Stimulated activated CD8-positive, alpha-beta memory T cell treated with anti-CD3 and anti-CD28 coated beads, Interleukin-4, amount 100 ng/mL, for 4 hours (primary cell): ENCODE measurements at places on chromosomes 2 and 18.

- DNase-seq = no peak
Observed at GRCh38 chr2:240286596-240286995, 146.1 kb upstream of the OTOS start.

GRCh38 chr18:76364282-76365259 is 130.5 kb downstream of the ZNF516 start:
- DNase-seq = no peak

- DNase-seq = no peak
Observed at GRCh38 chr18:78416853-78417252, 562.8 kb upstream of the SALL3 start.

DNA sequence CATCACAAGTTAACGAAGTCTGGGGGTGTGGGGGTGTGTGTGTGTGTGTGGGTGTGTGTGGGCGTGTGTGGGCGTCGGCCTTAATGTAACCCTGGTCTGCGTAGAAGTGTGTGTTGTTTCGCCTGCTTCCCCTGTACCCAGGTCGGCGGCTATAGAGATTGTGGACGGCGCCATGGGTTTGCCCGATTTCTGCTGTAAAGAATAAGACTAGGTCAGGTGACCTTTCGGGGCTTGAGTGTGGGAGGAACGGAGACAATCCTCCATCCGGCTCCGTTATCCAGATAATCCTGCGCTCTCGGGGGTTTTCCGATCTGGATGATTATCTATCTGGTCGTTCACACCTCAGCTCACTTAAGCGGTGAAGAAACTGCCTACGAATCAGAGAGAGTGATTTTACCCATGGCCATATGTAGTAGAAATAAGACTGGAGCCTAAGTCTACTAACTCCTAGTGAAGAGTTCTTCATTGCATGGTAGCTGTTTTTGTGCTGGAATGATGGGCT is 543 bp downstream of the HADHB start:
- peak; percentile 29 for DNase-seq

- DNase-seq = no peak
Observed at GRCh38 chr2:241814643-241815476, 5.9 kb downstream of the NEU4 start.

GRCh38 chr2:216649574-216649973 is 16.4 kb downstream of the IGFBP2 start:
- no peak for DNase-seq

DNA sequence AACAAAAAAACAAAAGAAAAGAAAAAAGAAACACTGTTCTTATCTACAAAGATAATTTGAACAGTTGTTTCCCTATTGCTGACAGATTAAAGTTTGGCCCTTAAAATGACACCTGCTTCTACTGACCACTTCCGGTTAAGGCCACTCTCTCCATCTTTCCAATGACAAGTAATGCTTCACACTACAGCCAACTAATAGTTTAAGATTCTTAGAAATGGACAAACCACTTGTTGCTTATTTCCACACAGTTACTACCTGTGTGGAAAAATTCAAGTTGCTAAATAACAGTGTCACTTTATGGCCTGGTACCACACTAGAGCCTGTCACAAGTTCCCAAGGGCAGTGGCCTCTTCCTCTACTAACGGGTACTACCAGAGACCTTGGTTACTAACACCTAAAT is 2.4 kb downstream of the TMEM185B start:
- DNase-seq = no peak

GRCh38 chr2:222353993-222354392 is 55.2 kb upstream of the PAX3 start:
- no peak for DNase-seq

DNA sequence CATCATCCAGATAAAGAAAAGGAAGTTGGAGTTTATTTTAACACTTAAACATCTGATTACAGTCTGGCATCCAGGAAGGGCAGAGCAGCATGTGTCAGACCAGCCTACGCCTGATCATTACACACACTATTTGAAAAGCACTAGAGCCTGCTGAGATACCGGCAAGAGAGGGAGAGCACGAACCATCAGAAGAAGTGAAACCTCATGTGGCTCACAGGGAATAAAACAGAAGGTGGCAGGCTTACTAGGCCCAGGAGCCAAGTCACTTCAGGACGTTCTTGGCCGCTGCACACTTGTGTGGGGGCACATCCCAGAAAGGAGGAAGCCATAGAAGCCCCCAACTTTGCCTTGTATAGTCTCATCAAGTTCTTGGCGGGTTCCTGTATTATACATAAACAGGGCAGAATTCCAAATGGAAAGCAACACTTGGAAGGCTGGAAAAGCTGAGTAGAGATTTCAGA is 105.5 kb downstream of the UGGT1 start:
- no peak for DNase-seq

DNA sequence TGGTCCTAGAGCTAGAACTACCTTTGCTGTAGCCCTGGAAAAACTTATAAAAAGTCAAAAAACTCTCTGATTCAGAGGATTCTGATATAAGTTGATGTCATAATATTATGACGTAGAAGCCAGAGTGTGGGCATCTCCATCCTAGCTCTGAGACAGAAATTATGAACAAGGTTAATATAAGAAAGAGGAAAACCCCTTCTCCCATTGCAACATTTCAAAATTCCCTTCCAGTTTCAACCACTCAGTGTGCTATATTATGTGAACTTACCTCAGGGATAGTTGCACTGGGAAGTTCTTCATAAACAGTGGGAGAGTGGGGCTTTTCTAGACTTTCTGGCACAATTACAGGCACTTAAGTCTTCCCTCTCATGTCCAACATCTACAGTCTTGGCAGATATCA is 171.6 kb downstream of the PIK3C3 start:
- no peak for DNase-seq

DNA sequence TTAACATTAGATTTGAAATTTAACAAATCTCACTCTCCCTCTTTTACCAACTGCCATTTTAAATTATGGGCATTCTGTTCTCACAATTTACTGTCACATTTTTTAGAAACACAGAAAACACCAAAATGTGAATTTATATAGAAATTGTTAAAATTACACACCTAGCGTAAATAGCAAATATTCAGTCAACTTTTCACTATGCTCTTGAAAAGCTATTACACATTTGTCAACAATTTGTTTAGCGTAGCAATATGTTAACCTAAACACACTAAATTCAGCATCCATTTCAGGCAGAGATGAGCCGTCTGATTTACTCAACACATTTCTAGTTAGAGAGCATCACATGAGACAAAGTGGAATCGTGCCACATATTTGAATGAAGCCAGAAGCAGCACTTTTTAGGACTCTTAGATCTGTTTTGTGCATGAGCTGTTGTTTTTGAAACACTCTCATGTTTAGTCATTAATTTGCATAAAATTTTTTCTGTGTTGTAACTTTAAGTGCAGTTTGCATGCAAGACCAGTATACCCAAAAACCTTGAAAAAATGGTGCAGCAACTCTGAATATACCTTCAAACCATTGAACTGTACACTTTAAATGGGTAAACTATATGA is 8.2 kb downstream of the TTC32 start:
- DNase-seq = no peak

DNA sequence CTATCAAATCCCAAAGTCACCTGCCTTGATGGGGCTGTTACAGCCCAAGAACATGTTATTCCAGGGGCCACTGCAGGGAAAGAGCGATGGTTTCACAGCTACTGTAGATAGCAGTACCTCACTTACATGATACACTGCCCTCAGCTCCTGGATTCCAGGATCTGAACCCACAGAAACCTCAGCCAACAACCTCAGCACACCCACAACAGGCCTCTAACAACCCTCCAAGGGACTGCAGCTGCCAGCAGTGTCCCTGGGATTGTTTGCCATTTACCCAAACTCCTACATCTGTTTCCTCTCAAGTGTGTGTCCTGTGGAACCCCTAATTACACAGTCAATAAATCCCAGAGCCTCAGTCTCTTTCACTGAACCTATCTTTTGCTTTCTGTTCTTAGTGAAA is 28.2 kb downstream of the OSBPL1A start:
- no peak for DNase-seq

DNA sequence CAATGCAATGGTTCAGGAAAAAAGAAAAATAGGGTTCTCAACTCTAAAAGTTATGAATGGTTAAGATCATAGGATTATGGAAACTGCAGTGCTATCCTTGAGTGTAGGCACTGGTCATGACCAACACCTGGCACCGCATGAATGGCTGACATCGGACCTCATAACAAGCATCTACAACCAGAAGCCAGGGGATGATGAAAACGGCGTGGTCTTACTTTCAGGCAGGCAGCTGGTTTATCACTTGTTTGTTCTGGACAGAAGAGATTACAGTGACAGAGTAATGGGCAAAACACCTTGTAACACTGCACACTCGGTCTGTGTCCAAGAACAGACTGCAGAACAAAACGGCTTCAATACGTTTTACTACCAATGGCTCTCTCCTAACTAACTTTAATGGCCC is 132.8 kb downstream of the STK39 start:
- DNase-seq = no peak

DNA sequence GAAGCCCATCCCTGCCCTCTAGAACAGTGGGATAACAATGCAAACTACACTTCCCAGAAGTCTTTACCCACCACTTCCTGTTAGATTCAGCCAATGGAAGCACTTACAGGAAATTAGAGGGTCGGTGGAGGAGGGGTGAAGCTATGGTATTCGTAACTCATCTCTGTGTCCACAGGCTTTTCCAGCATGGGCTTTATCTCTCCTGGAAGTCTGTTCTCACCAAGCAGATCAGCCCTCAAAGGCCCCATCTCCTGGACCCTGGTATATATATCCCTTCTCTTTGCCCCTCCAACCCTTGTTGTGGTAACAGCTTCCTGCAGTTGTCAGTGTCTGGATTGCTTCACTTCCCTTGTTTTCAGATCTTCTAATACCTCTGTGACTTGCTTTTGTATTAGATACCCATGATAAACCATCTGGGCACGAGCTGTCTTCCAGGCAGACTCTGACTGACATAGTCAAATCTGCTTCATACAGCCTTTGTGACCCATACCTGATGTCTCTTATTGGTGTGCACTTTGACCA is 475.0 kb upstream of the POU3F3 start:
- DNase-seq = no peak

GRCh38 chr2:23668756-23669304 is 258.1 kb downstream of the ATAD2B start:
- no peak for DNase-seq

GRCh38 chr2:164717000-164717803 is 95.9 kb upstream of the GRB14 start:
- DNase-seq = no peak

- no peak for DNase-seq
Observed at GRCh38 chr2:201900362-201900761, 94.0 kb downstream of the CDK15 start.

DNA sequence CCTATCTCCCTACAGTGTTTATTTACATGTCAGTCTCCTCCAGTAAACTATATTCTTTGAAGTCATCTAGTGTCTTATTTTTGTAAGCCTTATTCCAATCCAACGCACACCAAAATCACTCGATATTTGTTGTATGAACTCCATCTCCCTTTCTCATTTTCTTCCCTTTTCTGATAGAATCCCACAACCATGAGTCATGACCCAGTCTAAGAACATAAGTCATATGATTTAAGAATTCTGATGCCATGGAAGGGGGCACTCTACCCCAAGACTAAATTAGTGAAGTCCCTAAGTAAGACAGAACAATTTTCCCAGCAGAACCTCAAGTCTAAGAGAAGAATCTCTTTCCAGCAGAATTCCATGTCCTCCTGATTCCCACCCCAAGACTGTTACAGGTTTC is 5.4 kb downstream of the CHMP3 start:
- no peak for DNase-seq

GRCh38 chr18:36035253-36035652 is 32.1 kb downstream of the RPRD1A start:
- DNase-seq = no peak

- DNase-seq = no peak
Observed at GRCh38 chr18:48490641-48491293, 48.1 kb upstream of the CTIF start.

GRCh38 chr2:206023183-206023582 is 62.8 kb downstream of the INO80D start:
- DNase-seq = no peak

DNA sequence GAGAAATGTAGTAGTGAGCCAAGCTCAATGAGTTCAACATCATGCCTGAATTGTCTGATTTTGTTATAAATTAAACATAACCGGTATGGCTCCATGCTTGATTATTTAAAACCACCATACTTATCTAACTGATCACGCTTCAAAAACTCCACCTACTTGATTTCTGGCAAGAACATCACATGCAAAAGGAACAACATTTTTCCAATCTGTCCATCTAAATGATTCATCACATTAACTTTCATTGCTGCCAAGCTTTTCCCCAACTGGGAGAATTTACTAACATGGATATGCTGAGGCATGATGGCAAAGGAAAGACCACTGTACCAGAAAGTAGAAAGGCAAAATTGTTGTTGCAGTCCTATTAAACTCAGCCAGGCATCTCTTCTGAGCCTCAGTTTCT is 286.8 kb downstream of the TRIB2 start:
- DNase-seq = no peak

- no peak for DNase-seq
Observed at GRCh38 chr2:59288771-59289170, 1047.6 kb upstream of the FANCL start.

- no peak for DNase-seq
Observed at GRCh38 chr2:181680055-181680936, at the start of gene NEUROD1. Gene NEUROD1 (minus strand): TSS chr2:181680517. CDS start chr2:181678860, 1,657 bp downstream.

DNA sequence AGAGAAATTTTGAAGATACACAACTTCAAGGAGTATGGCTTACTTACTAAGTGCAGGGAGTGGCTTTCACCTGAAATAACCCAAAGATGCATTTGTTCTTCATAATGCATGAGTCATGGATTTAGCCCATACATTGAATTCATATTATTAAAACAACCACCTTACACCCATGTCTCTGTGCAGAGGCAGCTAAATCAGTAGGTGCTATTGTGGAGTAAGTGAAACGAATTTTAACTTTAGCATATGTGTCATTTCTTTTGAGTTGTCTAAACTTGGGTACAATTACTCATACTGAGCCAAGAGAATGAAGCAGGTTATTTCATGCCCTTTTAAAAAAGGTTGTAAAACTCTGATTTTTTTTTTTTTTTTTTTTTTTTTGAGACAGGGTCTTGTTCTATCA is 11.0 kb upstream of the ANKRD29 start:
- no peak for DNase-seq

- no peak for DNase-seq
Observed at GRCh38 chr2:217092710-217093379, 233.0 kb upstream of the TNP1 start.

- peak; percentile 18 for DNase-seq
Observed at GRCh38 chr2:6826081-6826913, 39.4 kb downstream of the CMPK2 start.

DNA sequence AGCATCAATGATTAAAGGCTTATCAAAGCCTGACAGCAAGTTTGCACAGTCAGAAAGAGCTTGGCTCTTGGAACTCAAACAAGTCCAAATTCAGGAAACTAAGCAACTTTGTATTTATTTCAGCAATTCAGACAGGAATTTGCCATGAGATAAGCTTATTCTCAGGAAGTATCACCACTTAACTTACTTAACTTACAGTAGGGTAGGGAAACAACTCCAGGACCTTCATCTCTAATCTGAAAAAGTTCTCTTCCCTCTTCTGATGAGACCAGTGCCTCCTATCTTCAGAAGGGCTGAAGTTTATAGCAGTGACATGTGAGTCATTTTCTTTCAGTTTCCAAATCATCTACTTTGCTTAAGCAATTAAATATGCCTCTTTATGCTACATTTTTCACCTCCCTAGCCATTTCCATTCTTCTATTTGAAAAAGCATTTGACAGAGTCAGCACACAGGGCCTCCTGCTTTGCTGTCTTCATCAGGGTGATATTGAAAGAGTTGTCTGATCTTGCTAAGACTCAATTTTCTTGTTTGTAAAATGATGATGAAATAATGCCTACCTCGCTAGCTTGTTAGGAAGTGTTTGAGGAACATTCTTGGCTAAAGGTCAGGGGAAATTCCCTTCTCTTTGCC is 389.5 kb downstream of the RND3 start:
- no peak for DNase-seq

GRCh38 chr2:162773352-162773751 is 65.2 kb downstream of the KCNH7 start:
- DNase-seq = no peak
